ENCODE measurements at places on chromosomes 13 and 19.

DNA sequence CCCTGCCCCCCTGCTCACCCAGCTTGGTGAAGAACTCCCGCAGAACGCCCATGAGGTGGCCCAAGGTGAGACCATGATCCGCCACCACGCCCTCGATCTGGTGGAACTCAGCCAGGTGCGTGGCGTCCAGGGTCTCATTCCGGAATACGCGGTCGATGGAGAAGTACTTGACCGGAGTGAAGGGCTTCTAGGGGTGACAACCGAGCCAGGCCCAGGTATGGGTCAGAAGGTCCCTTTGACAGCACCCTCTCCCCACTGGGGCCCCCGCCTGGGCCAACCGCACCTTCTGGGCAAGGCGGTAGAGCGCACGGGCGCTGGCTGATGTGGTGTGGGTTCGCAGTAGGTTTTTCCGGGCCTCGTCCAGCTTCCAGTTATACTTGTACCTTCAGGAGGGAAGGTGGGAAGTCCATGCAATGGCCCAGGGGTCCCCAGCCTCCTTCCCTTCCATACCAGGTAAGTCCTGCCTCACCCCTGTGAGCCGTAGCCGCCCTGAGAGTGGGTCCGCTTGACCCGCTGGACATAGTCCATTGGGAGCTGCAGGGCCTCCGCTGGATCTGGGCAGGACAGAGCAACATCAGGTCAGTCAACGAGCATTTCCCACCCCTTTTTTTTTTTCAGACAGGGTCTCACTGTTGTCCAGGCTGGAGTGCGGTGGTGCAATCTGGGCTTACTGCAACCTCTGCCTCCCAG lies 5.7 kb upstream of the SYCE2 start:
- DNase-seq: no peak

DNA sequence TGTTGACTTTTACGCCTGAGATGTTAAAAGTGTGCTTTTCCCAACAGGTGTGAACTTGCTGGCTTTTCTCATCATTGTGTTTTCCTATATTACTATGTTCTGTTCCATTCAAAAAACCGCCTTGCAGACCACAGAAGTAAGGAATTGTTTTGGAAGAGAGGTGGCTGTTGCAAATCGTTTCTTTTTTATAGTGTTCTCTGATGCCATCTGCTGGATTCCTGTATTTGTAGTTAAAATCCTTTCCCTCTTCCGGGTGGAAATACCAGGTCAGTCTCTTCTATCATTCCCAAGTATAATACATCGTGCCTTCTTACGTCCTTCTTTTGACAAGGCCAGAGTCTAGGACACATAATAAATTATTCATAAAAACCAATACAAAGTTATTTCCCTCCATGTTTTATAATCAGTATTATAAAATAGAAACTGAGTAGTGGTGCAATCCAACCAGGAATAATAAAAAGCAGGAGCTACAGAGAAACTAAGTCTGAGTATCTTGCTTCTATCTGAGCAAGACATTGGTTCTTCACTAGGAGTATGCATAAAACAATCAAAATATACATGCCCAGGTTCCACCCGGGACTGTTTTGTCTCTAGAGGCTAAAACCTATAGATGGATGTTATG lies 57.9 kb downstream of the RXFP2 start:
- DNase-seq: peak; percentile 47

GRCh38 chr19:40755248-40755624 lies 4.2 kb downstream of the SNRPA start:
- DNase-seq: no peak

DNA sequence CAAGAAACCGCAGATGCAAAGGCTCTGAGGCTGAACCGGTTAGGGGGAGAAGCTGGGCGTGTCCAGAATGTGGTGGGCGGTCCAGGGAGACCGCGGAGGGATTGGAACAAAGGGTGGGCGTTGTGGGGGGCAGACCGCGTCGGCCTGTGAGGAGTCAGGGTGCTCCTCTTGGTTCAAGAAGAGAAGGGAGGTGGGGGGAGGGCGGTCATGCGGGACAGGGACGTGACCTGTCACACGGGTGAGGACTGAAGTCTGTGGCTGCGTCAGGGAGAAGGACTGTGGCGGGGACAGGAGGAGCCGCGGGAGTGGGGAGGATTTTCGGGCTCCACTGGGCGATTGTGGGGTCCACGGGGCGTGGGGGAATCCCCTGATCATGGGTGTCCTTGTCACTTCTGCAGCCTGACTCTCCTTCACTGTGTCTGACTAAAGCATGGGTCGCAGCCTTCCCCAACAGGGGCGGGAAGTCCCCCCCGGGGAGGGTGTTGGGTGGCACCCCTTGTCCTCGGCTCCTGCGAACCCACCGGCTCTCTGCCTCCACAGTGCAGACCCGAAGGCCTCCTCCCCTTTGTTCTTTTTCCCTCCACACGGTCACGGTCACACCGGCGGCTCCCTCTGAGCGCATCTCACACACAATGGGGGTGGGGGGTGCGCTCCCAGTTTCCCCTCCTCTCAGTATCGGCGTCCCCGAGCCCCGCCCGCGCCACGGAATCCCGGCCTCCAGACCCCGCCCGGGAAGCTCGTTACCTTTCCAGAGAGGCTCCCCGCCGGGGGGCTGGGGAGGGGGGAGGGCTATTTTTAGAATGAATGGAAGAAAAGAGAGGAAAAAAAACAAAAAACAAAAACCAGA lies 16.4 kb upstream of the KCNN1 start:
- DNase-seq: no peak

DNA sequence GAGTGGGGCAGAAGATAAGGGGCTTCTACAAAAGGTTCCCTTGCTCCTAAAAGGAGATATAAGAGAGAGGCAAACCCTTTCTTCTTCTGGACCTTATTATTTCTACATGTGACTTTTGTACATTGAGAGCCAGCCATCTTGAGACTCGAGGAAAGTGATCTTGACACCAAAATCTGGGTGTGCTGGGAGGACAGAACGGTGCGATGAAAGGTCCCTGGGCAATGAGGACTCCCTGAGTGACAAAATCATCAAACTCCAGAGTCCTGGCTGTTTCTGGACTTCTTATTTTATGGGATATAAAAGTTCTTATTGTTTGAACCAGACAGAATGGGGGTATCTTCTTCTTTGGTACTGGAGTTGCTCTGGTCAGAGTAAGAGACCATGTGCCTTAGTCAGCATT lies 411.0 kb downstream of the ZNF536 start:
- no peak for DNase-seq

- DNase-seq: peak; percentile 65
These were observed 711 bp upstream of the FOSB start for GRCh38 chr19:45467115-45467455.

GRCh38 chr13:42039946-42040729 lies 8.3 kb upstream of the DGKH start:
- DNase-seq: peak; percentile 68

DNA sequence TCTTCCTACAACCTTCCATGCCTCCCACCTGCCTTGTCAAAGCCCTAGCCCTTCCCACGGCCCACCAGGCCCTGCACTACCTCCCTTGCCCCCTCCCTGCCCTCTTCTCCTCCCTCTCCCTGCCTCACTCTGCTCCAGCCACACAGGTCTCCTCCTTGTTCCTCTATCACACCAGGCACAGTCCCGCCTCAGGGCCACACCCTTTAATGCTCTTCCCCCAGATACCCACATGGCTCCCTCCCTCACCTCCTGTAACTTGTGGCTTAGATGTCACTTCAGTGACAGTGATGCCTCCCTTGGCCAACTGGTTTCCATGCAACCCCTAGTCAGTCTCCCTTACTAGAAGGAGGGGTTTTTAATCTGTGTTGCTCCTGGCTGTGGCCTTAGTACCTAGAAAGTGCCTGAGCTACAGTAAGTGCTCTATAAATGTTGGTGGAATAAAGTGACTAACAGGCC lies 1.3 kb downstream of the SIRT6 start:
- peak; percentile 43 for DNase-seq

DNA sequence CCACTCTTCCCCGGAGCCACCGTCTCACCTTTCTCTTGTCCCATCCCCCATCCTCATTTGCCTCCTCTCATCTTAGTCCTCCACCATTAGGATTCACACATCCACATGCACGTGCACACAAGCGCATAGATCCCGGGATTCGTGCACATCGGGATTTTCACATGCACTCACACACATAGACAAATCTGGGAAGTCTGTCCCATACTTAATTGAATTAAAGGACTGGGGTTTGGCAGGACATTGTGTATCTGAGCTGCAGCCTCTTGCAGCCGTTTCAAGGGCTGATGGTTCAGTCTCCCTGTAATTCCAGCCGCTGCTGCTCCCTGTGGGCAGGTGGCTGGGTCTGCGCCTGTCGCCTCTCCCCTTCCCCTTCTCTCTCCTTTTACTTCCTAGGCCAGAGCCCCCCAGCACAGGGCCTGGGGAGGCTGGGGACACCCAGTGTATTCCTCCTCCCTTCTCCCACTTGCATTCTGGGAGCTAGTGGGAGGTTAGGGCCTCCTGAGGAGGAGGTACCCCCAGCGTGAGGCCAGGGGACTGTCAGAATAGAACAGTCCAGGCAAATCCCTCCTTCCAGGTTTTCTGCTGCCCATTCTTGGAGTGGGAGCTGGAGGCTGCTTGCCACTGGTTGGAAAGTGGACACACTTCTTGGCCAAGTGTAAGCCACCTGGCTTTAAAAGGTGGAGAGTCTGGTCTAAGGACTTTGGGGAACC lies 43.6 kb downstream of the LYL1 start:
- DNase-seq: no peak

- DNase-seq: no peak
These were observed 1075.2 kb downstream of the PCDH9 start for GRCh38 chr13:66154976-66155375.

DNA sequence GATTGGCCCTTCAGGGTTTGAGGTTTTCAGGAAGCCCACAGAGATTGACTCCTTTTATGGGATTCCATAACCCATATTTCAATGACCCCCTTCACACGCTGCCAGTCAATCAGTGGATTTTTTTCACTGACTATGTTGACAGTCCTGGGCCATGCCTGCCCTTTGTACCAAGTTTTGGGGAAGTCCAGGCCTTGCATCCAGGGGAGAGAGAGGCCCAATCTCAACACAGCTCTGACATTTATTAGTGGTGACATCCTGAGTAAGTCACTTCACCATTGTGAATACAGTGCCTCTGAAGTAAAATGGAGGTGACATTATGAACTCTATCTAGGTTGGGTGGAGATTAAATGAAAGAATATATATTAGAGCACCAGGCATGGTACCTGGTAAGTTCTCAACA lies 181.1 kb downstream of the NUFIP1 start:
- DNase-seq: no peak

DNA sequence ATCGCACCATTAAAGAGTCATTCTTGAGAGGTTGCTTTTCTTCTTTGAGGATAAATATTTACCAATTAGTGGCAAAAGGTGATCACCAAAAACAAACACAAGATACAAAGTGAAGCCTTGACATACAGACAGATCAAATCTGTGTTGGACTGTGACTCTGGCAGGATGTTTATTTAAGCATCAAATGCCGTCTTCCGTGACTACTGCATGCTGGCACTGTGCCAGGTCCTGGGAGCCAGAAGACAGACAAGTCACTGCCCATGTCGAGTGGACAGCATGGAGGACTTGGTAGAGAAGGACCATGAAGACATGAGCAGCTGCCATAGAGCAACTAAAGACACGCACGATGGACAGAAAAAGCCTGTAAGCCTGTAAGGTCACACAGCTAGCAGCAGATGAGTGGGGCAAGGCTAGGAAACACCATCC lies 92.8 kb upstream of the FARP1 start:
- DNase-seq: no peak

DNA sequence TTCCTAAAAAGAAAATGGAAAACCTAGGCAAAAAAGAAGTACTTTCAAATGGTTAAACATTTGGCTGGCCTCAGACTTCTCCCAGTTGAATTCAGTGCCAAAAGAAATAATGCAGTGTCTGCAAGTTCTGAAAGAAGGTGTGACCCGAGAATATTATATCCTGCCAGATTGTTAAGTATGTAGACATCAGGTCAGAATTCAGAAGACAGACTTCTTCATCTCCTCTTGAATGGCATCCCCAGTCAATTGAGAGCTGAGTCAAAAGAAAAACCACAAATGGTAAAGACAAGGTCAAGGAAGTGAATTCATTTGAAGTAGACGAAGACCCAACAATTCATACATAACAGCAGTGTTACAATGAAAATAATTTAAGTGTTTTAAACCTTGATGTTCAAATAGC lies 194.5 kb downstream of the NBEA start:
- DNase-seq: no peak

- no peak for DNase-seq
These were observed 704.3 kb downstream of the FGF9 start for GRCh38 chr13:22375151-22375550.

GRCh38 chr13:34862716-34863115 lies 79.4 kb upstream of the NBEA start:
- no peak for DNase-seq

GRCh38 chr13:112069061-112069844 lies 2.3 kb downstream of the SOX1 start:
- no peak for DNase-seq

DNA sequence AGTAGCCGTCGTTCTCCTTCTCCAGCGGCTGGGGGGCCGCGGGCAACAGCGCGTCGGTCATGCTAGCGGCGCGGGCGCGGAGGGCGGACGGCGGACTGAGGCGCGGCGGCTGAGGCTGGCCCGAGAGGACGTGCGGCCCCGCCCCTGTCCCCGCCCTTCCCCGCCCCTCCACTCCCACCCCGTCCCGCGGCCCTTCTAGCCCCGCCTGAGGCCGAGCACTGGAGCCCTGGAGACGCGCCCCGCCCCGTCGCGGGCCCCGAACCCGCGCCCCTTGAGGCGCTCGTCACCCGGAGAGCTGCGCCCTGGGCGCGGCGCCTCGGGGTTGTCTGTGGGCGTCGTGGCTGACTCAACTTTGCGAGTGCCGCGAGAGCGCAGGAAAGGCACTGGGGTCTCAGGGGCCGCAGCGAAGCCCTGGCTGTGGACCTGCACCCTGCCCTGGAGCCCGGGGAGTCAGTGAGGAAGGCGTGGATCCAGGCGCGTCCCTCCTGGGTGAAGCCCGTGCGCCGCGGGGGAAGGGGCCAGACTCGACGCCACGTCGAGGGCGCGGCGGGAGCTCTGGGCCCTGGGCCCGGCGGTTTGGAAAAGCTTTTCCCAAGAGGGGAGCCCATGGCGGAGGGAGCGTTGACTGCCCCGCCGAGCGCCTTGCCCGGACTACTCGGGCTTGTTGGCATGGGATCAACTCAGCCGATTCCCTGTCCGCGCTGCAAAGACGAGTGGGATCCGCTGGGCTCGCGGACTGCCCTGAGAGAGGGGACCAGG lies at the start of gene RHPN2:
Gene RHPN2, minus strand, starts transcription at position 97 of the 759 bp plus-strand sequence. Its CDS starts 36 bp downstream, at position 61.
- peak; percentile 50 for DNase-seq

- no peak for DNase-seq
These were observed 887.3 kb downstream of the DIAPH3 start for GRCh38 chr13:59276436-59276835.

DNA sequence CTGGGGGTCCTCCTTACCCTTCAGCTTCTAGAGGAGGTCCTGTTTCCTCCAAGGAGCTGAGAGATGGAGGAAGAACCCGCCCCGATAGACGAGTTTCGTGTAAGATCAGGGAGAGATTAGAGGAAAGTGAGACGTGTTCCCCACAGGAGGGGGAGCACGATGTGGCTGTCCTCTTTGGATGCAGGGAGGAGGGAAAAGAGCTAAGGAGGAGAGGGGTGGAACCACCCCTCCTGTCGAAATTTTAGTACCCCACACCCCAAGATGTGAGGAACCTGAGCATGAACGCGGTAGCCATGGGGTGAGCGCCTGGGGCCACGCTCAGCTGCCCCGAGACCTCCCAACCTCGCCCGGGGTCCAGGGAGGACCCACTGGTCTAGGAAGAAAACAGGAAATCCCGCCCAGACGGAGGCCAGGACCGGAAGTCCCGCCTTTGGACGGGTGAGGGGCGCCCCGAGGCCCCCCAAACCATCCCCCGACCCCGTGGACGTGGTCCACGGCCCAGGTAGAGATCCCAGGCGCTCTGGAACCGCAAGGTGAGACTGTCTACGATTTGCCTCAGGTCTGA lies 1.2 kb downstream of the AKT1S1 start:
- DNase-seq: peak; percentile 78

GRCh38 chr19:47380559-47380958 lies 31.4 kb downstream of the DHX34 start:
- DNase-seq: no peak

- DNase-seq: peak; percentile 98
These were observed 34.5 kb upstream of the MRI1 start for GRCh38 chr19:13729859-13730258.

Measured in OCI-M1 (cell line).